ENCODE measurements at places on chromosomes 7 and 10.

DNA sequence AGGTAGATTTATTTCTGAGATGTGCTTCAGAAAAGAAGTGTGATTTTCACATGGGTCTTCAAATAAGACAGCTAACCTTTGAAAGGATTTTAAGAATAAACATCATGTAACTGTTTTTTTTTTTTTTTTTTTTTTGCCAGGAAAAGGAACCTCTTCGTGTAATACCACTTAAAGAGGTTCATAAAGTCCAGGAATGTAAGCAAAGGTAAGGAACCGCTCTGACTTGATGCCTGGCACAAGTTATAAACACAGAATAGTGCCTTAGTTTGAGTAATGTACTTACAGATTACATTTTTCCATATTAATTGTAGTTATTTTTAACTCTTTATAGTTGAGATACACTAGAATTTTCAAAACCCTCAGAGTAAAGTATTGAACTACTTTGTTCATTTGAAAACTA is 30.4 kb upstream of the ARMS2 start:
- DNase-seq, result no peak

DNA sequence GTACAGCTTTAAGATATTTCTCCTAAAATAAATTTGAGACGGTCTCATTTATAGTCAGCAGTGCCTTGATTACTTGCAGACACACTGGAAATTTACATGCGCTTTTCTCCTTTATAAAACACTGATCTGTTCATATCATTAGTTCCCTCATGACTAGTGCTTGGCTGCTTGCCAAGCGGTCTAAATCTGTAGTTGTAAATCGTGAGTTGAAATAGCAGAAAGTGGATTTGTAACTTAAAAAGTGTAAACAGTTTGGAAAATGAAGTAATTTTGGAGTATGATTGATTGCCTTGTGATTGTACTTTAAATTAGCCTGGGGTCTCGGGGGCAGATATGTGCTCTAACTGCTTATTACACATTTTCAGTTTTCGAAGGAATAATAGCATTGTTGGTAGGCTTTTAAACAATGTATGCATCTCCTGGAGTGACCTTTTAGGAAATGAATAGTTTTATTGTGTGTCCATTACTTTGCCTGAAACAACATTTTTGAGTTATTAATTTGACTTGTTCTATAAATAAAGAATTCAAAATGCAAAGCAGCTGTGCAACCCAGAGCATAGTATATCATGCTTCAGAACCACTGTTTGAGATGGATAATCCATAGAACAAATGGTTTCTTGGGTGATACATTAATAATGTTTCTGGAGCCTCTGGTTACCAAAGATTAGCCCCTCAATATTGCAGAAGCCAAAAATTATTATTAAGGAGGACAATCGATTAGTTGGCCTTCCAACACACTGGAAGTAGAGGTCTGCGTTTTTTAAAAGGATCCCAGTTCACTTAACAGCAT is 73.3 kb downstream of the ARID5B start:
- DNase-seq, result no peak

DNA sequence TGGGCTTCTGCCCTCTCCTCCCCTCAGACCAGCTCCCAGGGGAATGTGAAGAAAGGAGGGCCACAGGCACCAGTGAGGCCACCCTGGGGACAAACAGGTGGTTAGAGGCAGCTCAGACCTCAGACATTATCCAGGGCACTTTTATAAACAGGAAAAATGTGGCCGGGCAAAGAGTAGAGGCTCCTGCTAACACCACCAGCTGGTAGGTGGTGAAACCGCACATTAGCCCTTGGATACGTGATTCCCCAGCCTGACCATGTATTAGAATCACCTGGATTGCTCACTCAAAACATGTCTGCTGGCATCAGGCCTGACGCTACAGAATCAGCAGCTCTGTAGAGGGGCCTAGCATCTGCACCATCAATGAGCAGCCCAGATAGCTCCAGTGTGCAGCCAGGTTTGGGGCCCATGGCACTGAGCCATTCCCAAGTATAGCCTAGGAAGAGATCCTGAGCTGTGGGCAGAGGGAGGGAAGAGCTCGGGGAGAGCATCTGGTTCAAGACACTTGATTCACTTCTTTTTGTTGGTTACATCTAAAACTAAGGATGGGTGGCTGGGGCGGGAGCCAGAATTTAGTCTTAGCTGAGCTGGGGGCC is 37.1 kb downstream of the GPR26 start:
- no peak for DNase-seq

DNA sequence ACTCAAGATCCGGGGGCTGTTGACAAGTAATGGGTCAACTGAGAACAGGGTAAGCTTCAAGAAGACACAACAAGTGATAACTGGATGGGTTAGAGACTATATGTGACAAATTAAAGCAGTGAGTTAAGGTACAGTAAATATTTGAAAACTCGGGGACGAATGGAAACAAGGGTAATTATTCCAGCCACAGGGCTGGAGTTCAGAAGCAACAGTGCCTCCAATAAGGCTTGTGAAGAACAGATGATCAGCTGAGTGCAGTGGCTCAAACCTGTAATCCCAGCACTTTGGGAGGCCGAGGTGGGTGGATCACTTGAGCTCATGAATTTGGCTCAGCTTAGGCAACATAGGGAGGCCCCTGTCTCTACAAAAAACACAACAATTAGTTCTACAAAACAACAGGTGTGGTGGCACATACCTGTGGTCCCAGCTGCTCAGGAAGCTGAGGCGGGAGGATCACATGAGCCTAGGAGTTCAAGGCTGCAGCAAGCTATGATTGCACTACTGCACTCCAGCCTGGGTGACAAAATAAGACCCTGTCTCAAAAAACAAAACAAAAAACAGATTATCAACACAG is 20.5 kb upstream of the DLD start:
- DNase-seq, result no peak

DNA sequence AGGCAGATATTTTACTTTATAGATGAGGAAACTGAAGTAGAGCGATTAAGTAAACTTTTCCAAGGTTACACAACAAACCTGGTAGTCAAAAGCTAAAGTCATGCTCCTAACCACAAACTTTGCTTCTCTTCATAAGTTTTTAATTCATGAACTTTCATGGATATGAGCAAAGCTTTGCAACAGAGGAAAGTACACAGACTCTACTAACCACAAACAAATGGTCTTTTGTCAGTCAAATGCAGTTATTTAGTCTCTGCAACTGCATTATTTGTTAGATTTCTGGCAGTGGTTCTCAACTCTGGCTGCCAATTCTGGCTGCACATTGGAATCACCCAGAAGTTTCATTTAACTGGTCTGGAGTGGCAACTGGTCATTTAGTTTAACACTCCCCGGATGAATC is 140.6 kb upstream of the TMEM168 start:
- DNase-seq, result no peak

GRCh38 chr10:2023687-2024086 is 286.4 kb upstream of the ADARB2 start:
- DNase-seq, result no peak

DNA sequence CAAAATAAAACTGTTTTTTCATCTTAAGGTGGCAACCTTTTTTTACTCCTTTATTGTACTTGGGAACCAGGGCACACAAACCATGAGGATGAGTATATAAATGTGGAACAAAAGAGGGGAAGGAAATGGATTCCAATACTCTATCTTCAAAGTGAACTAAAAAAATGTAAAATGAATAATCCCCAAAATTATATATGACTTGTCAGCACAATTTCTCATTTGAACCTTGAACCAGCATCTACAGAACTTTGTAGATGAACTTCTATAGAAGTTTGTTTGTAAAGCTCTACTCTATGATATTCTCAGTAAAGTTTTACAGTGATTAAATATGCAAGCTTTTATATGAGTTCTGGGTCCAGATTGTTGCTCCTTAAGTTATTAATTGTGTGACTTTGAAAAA is 218.2 kb upstream of the ETV1 start:
- DNase-seq, result no peak

- DNase-seq, result no peak
Measured at GRCh38 chr7:111364413-111364812, 197.9 kb downstream of the IMMP2L start.

GRCh38 chr10:3803927-3804741 is 19.1 kb upstream of the KLF6 start:
- DNase-seq, result no peak

GRCh38 chr7:90769036-90769435 is 172.9 kb downstream of the CDK14 start:
- no peak for DNase-seq

Measured in D341Med (cell line).